Stimulated activated CD8-positive, alpha-beta memory T cell treated with anti-CD3 and anti-CD28 coated beads, Interleukin-2, amount 100 ng/mL, for 48 hours (primary cell): ENCODE measurements at places on chromosomes 6 and 20.
A peak's percentile ranks its signal among the peaks of the same experiment; 100 is the strongest.

- DNase-seq = peak; percentile 70
These were observed 24.1 kb downstream of the COX4I2 start for GRCh38 chr20:31661625-31662371.

DNA sequence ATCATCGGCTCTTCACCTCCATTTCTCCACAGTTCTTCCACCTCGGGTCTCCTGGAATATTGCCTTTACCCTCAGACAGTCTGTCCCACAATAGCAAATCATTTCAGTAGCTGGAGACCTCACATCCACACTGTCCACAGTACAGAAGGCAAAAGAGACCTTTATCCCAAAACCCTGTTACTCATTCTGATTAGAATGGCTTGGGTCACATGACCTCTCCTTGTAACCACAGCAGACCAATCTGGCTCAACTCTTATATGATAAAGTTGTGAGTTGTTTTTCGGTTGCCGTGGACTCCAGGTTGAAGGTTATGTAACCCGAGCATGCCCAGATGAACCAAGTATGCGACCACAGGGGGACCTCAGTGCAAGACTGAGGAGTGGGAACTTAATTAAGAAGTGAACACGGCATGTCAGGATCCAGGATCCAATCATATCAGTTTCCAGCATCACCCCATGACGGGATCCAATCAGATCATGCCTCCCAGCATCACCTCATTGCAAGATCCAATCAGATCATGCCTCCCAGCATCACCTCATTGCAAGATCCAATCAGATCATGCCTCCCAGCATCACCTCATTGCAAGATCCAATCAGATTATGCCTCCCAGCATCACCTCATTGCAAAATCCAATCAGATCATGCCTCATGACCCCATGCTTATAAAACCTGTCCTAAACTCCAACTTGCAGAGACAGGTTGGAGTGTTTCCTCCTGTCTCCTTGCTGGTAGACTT is 68.7 kb downstream of the LY86 start:
- DNase-seq = no peak

GRCh38 chr20:61699495-61700374 is 365.9 kb downstream of the TAF4 start:
- no peak for DNase-seq

DNA sequence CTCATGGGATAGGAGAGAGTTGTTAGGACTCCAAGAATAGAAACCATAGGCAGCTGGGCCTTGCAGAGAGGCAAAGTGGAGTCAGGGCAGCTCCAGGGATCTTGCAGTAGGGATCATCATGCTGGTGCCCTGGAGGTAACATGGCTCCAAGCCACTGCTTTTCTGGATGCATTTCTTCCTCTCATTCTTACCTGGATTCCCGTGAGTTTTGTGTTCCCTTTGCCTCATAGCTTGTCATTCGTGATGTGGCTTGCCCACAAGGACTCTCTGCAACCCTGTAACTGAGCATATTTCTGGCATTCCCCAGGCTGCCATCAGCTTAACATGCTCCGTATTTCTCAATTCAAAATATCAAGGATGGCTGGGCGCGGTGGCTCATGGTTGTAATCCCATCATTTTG is 5.3 kb downstream of the NHLRC1 start:
- DNase-seq = no peak

DNA sequence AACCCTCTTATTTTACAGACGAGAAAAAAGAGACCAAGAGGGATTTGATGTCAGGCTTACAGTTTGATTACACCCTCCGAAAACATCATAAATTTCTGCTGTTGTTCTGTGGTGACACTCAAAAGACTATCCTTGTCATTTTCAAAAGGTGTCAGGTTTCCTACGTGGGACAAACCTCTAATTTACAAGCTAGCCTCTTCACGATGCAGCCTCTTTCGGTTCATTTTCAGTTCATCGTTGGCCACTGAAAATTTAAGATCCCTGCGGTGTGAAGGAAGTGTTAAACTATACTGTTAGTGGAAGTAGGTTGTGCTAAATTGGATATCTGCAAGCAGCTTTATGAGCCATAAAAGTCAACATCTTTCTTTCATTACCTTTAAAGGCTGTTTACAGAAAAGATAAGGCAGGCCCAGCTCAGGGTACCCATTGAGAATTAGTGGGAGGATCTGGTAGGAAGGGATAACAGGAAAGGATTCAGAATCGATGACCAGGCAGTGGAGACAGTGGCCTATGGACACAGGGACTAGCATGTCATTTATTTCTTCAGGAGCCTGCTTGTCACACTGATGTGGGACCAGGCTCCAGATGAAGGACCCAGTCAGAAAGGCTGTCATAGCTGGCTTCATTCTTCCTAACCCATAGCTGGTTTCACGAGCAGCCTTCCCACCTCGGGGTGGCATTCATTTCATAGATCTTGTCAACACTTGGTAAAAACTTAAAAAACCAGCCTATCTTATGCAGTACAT is 329.1 kb upstream of the SOX4 start:
- no peak for DNase-seq

GRCh38 chr6:5898102-5898501 is 108.6 kb downstream of the NRN1 start:
- no peak for DNase-seq

GRCh38 chr20:35992713-35993335 is 24.4 kb downstream of the CNBD2 start:
- peak; percentile 10 for DNase-seq

DNA sequence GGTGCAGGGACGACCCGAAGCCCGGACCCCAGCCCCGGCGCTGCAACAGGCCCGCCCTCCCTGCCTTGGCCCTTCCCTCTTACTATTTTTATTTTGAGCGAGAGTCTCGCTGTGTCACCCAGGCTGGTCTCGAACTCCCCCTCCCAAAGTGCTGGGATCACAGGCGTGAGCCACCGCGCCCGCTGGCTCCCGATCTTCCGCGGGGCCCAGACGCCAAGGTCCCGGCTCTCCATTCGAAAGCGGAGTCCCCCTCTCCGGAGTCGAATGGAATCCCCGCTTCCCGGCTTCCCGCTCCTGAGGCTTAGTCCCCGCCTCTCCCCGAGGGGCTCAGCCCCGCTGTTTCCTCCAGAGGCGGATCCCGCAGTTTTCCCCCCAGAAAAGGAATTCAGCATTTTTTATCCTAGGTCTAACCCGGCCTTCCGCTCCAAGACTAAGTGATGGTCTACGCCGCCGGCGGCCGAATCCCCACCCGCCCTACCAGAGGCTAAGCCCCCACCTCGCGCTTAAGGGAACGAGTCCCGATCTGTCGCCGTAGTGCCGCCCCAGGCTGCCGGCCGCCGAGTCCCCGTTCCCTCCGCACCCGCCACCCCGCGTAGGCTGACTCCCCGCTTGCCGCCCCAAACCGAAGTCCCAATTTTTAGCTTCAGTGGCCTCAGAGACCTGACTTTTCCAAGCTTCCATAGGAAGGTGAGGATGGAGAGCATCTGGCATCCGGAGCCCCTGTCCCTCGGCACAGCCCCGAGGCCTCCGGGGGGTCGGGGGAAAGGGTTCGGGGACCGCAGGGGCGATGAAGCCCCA is 11.5 kb upstream of the TMC2 start:
- no peak for DNase-seq

DNA sequence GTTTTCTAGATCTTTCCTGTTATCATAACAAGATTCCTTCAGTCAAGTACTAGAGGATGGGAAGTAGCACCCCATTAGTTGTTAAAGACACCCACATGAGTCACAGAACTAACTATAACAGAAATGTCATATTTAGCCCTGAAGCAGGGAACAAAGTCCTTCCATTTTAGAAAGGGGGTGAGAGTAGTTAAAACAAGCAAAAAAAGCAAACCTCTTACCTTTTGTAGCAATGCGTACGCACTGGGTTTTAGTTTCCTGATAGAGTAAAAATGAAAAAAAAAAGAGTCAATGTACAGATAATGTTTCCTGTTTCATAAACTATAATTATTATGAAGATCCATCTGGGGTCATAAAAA is 163.7 kb upstream of the THEMIS start:
- DNase-seq = no peak

- no peak for DNase-seq
These were observed 237.4 kb upstream of the GMDS start for GRCh38 chr6:2482773-2483172.

DNA sequence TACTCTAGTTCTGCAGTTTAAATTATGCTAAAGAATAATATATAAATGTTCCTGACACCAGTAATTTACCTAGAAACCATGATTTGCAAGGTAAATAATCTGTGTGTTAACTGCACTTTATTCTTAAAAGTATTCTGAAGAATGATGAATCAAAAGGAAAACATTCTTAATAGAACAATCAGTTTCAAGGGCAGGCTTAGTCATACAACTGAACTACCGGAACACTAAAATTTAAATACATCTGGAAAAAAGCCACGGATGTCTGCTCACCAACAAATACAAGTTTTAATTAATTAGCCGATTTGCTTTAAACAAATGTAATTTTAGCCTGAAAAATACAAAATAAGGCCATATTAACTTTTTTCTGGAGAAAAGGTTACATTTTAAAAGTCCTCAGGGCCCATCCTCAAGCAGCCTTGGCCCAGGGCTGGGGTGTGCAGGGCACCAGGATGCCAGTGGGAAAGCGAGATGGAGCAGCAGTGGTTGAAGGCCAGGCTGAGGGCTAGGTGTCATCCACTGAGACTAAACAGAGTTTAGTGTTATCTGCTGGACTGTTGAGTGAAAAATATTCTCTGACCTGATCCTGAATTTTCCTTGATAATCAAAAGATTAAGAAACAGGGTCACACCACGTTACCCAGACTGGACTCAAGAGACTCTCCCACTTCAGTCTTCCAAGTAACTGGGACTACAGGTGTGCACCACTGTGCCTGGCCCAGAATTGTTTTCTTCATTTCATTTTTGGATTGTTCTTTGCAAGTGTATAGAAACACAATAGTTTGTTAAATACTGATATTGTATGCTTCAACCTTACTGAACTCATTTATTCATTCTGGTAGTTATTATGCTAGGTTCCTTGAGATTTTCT is 88.2 kb upstream of the DST start:
- no peak for DNase-seq

- no peak for DNase-seq
These were observed 137.0 kb downstream of the KHDC1L start for GRCh38 chr6:73088138-73088813.

- DNase-seq = no peak
These were observed 104.7 kb upstream of the SGK1 start for GRCh38 chr6:134422426-134423231.

GRCh38 chr6:167154291-167154690 is 3.5 kb downstream of the GPR31 start:
- no peak for DNase-seq

- no peak for DNase-seq
These were observed 36.6 kb downstream of the AIG1 start for GRCh38 chr6:143097224-143097795.

GRCh38 chr20:13822459-13822858 is 37.6 kb downstream of the NDUFAF5 start:
- DNase-seq = no peak

GRCh38 chr6:43146709-43147688 is 24.1 kb upstream of the SRF start:
- no peak for DNase-seq

DNA sequence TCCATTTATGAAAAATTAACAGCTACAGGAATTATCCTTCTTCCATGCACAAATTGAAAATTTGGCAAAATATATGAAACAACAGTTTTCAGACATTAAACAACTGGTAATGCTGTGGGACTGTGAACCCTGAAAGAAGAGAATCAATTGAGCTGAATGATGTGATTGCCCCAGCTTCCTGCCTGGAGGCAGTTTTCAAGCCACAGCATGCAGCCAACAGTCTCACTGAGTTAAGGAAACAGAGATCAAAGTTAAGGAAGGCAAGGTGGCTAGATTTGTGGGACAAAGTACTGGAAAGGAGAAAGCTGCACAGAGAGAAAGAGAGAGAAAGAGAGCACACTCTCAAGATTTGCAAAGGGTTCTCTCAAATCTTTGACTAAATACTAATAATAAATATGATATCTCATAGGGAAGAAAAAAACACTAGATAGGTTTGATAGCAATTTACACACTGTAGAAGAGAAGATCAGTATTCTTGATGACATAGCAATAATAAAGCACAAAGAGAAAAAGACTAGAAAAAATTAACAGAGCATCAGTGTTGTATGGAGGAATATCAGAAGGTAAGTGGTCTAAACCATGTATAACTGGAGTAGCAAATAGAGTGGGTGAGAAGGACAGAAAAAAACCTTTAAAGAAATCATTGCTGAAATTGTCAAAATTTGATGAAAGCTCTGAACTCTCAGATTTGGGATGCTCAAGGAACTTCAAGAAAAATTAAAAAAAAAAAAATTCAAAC is 70.1 kb upstream of the CNKSR3 start:
- DNase-seq = no peak

GRCh38 chr20:58084966-58085365 is 143.5 kb downstream of the ANKRD60 start:
- no peak for DNase-seq

- DNase-seq = no peak
These were observed 104.9 kb downstream of the GJA10 start for GRCh38 chr6:89999154-89999553.

GRCh38 chr6:51936531-51937290 is 150.7 kb downstream of the PKHD1 start:
- DNase-seq = no peak

DNA sequence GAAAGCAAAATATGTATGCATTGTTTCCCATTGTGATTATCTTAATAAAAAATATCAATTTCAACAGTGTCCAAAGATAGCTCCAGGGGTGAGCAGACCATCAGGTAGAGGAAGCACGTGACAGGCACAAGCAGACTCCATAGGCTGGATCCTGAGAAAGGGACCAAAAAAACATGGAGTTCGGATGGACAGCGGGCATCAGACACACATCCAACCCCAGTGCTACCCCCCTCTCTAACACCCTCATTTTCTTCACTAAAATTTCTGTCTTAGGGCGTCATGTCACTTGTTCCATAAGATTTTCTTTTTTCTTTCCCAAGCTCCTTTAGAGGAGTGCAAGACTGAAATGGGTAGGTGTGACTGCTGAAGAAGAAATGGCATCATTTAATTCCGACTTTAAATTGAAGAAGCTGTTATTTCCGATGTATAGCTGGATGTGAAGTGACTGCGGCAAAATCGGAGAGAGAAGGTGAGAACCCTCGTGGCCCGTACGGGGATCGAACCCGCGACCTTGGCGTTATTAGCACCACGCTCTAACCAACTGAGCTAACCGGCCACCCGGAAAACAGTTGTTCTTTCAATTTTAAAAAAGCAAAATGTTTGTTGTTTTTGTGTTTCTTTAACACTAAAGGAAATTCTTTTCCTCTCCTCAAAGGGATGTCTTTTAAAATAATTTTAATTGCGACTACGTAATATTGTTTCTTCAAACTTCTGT is 10.3 kb upstream of the PRSS16 start:
- DNase-seq = peak; percentile 59

DNA sequence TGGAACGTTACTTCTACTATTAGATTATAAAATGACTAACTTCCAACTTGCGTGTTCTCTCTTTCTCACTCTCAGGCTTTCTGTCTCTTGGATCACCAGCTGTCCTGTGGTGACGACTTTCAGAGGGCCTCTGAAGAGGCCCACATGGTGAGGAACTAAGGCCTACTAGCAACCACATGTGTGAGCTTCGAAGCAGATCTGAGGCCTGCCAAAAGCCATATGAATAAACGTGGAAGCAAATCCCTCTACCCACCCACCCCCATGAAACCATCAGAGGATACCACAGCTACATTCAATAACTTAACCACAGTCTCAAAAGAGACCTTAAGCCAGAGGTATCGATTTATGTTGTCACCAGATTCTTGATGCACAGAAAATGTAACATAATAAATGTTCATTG is 13.5 kb upstream of the BMP5 start:
- DNase-seq = no peak

GRCh38 chr20:24522452-24523330 is 53.3 kb downstream of the SYNDIG1 start:
- no peak for DNase-seq

- no peak for DNase-seq
These were observed 477.8 kb downstream of the HACE1 start for GRCh38 chr6:104381907-104382306.

GRCh38 chr6:14544666-14545065 is 427.1 kb downstream of the CD83 start:
- no peak for DNase-seq
